BJ (cell line): ENCODE measurements at places on chromosomes 6 and 20. TPM values are rescaled to one million over a fixed set of nuclear protein-coding genes. Genes with fewer than 3 reads are reported as not detected.

- no peak for DNase-seq
Observed at GRCh38 chr20:61024390-61024789, 227.7 kb upstream of the CDH4 start.

- DNase-seq = no peak
Observed at GRCh38 chr6:29656157-29656556, 735 bp upstream of the MOG start.

Gene SLC35F1
- polyA plus RNA-seq = 0.02 TPM in 1 of 2 replicates, not detected in the other

Gene CAPN11
- polyA plus RNA-seq = 0.04 TPM in 1 of 2 replicates, not detected in the other

Gene MDFI
- polyA plus RNA-seq = not detected in 2 replicates

Gene ZNF311
- polyA plus RNA-seq = 0.74 and 1.0 TPM in 2 replicates

Gene TREM1
- polyA plus RNA-seq = 0.11 and 0.20 TPM in 2 replicates

Gene JAG1
- 10.6 and 19.9 TPM in 2 replicates for polyA plus RNA-seq
